ENCODE measurements at places on chromosomes 5 and 9. TPM values are rescaled to one million over a fixed set of nuclear protein-coding genes. Genes with fewer than 3 reads are reported as not detected.
A peak's percentile ranks its signal among the peaks of the same experiment; 100 is the strongest.

The UGT3A2 gene
- total RNA-seq: not detected

The PCDHGC4 gene
- 1.8 TPM for total RNA-seq

The ECM2 gene
- 13.8 TPM for total RNA-seq

The SLC36A3 gene
- not detected for total RNA-seq

The PCDHGC3 gene
- total RNA-seq: 109 TPM

The TERT gene
- not detected for total RNA-seq

The CDH18 gene
- not detected for total RNA-seq

The TMEM252 gene
- total RNA-seq: not detected

The MACIR gene
- total RNA-seq: 4.2 TPM

The NEUROG1 gene
- not detected for total RNA-seq

The PDE8B gene
- 4.9 TPM for total RNA-seq

- peak; percentile 76 for DNase-seq
These were observed 1.2 kb downstream of the TENT4A start for GRCh38 chr5:6714226-6715041.

- DNase-seq: no peak
These were observed 15.8 kb downstream of the CSF2 start for GRCh38 chr5:132089363-132089762.

GRCh38 chr5:18395126-18396110, 761.2 kb downstream of the TAF11L14 start:
- DNase-seq: no peak

- peak; percentile 58 for DNase-seq
These were observed 4.5 kb downstream of the NOXA1 start for GRCh38 chr9:137427454-137428310.

DNA sequence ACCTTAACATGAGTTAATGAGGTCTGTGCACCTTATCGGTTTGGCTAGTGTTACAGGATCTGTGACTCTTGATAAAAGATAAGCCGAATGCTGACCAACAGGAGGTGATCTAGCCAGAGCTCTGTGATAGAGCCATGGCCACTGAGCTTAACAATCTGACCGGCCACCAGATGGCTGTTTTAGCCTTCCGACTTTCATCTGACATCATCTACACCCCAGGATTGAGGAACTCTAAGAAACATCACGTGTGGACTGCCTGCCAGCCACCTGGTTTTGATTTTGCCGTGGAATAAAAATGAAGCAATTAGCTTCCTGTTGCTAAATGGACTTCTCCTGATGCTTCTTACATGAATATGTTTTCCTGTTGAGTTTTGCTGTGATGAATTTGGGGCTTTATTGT, 281.3 kb downstream of the CEMIP2 start:
- no peak for DNase-seq

DNA sequence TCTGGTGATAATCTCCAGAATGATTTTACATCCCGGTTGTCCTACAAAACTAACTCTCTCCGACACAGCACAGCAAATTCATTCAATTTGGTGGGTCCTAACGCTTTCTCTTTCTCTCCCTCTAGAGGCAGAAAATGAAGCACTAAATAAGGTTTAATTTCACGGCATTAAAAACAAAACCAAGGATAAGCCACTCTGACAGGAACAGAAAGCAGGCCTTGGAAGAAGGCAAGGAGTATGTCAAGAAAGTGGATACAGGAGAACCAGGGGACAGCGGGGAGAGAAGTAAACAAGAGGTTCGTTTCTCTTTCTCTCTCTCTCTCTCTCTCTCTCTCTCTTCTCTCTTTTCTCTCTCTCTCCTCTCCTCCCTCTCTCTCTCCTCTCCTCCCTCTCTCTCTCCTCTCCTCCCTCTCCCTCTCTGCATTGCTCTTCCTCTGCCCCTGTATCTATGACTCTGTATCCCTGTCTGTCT, 49.8 kb downstream of the EBF1 start:
- DNase-seq: no peak

- no peak for DNase-seq
These were observed 257.4 kb downstream of the ENC1 start for GRCh38 chr5:74382987-74383593.

- no peak for DNase-seq
These were observed 213.4 kb upstream of the ELL2 start for GRCh38 chr5:96175090-96175489.

GRCh38 chr9:26863074-26863473, 29.5 kb downstream of the CAAP1 start:
- DNase-seq: no peak

DNA sequence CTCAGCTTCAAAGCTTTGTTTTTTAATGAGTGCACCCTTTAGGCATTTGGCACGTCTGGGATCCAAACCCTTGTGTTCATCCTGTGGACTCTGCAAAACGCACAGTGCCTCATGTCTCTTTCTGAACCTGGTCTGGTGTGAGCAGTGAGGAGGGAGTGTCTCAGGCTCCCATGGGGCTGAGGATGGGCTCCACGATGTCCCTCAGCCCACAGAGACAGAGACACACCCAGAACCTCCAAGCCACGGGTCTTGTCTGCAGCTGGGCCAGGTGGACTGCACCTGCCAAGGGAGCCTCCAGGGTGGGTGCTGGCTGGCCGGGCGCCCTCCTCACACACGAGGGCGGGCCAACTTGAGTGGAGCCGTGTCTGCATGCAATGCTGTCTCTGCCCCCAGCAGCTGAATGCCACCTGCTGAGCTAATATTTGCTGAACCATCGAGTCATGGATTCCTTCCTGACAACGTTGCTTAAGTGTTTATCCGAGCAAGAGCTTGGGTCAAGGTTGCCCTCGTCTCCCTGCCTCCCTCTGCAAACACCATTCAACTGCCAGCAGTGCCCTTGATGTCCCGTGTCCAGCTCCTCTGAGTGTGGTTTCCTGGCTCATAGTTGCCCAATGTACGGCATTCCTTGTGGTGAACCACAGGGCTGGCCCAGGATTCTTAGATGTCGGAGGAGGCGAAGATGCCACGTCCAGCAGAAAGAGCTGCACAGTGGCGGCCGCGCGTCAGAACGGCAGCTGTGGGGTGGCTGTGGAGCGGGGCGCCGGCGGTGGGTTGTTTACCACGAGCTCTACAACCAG, 31.4 kb upstream of the LPCAT1 start:
- DNase-seq: peak; percentile 92

- DNase-seq: no peak
These were observed 123.9 kb downstream of the PPP2R2B start for GRCh38 chr5:146754621-146755020.

DNA sequence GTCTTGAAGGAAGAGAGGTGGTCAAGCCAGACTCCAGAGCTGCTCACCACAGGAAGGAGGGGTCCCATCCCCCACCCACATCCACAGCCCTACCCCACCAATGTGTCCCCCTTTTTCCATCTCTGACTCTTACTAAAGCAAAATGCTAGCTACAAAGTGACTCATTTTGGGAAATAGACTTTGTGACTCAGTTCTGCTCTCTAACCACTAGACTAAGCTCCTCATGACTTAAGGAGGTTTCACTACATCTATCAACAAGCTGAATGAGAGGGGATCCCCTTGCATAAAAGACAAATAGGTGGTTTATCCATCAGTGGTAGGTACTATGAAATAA, 35.1 kb upstream of the ADRB2 start:
- DNase-seq: no peak

DNA sequence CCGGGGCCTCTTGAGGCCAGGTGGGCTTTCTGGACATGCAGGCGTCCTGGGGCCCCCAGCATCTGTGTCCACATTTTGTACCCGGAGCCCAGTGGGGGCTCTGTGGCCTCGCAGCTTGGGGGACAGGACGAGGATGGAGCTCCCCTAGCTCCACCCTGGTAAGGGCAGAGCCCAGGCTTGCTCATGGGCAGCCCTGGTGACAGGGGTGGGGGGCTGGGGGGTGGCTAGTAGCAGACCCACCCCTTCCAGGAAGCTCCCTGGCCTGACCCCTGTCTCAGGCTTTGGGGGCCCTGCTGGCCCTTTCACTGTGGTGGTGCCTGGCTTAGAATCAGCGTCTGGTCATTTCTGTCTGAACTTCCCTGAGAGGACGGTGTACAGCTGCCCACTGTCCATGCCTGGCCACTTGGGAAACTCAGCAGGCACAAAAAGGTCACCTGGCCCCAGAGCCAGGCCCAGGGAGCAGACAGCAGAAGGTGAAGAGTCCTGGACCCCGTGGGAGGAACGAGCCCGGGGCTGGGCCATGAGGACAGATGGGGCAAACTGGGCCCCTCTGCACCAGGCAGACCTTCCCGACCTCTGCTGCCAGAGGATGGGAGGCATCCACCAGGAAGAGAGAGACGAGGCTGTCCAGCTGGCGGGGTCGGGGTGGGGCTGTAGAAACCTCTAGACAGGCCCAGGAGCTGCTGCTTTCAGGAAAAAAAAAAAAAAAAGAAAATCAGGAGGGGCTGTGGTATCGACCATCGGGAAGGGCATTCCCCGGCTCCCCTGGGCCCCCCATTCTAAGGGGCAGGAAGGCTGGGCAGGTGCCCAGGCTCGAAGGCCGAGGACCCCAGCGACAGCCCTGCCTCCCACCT, 52.8 kb downstream of the EXD3 start:
- no peak for DNase-seq

DNA sequence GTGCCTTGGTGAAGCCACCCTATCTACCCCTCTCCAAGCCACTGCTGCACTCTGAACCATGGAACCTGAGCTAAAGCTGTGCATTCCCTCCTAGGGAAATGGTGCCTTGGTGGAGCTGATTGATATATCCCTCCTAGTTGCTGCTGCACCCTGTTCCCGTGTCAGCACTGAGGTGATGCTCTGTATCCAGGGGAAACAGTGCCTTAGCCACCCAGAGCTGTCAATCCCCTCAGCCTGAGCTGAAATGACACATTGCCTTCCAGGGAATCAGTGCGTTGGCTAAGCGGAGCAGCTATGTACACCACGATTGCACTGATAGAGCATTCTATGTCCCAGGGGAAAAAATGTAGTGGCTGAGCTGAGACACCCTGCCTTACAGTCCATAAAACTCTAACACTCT, 257.0 kb downstream of the TMEM232 start:
- DNase-seq: no peak

- DNase-seq: no peak
These were observed 7.7 kb upstream of the C5orf47 start for GRCh38 chr5:173981185-173981761.

DNA sequence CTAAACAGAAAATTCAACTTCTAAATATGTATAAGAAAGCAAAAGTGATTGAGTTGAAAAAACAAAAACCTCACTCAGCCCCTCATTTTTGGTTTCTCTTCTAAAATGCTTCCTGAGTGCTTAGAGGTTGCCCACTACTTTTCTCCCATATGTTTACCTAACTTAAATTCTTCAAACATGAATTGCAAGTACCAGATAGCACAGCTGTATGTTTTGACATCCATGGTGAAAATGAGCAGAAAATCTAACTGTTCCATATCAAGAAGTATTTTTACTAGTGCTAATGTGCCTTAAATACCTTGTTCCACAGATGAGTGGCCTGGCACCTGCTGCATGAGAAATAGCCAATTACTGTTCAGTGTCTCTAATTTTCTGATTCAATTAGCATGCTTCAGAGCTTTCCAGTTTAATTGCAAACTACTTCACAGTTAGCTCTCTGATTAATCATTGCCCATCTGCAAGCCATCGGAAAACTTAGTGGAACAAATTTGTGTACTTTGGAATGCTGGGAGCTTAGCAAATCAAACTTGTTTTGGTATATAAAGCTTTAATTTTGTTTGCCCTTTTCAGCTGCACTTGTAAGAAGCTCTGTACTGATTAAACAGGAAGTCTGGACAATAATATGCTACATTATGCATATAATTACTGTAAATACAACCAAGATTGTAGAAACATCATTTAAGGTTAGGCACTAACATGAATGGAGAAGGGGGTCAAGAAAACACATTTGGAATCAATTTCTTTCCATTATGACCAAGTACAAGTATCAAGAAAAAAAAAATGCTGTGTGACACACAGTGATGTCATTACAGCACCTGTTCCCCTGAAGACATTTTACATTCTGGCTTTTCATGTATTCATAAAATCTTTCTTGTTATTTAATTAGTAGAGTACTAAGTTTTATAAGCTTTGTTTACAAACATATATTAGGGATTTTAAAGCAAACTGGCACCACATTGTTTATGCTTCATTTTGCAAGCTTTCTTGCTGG, 65.6 kb downstream of the POU5F2 start:
- no peak for DNase-seq

- no peak for DNase-seq
These were observed 43.6 kb upstream of the C5orf46 start for GRCh38 chr5:147949711-147950573.

DNA sequence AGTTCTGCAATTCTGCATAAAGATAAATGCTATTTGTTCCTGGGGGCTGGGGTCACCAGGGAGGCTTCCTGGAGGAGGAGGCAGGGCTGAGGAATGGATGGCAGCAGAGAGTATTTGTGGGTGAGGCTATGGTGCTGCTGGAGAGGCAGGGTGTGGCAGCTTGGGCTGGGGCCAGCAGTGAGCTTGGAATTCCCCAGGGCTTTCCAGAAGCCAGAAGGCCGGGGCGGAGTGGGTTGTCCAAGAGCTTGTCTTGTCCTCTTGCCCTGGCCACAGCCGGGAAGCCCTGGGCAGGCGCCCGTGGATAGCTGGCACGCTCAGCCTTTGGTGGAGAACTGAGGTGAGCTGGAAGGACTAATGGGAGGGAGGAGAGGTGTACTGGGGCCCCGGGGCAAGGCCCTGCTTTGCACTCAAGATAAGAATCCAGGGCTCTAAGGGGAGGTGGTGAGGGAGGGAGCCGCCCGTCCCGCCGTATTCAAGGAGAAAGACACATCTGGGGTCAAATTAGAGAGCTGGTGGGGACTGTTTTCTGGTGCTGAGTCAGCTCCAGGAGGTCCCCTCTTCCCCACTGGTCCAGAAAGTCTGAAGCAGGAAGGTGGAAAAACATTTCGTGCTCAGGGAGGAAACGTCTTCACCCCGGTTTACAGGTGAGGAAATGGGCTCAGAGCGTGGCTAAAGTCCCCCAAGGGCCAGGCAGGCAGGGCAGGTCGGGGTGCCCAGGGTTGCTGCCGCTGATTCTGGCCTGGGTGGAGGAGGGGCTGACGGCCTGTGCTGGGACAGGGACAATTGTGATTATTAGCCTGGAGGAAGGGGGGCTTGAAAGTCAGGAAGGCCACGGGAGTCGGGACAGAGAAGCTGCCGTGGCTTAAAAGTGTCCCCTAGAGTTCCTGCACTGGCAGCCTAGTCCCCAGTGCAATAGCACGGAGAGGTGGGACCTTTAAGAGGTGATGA, 26.9 kb upstream of the CNOT6 start:
- peak; percentile 93 for DNase-seq

- no peak for DNase-seq
These were observed 6.4 kb downstream of the CTSL start for GRCh38 chr9:87732344-87732743.

Measured in upper lobe of right lung (tissue), 1 donor.